ENCODE measurements at places on chromosomes 7 and 10. TPM values are rescaled to one million over a fixed set of nuclear protein-coding genes. Genes with fewer than 3 reads are reported as not detected.

SPDYE2B gene
- total RNA-seq, result not detected

MBL2 gene
- not detected for total RNA-seq

EPDR1 gene
- 2.8 TPM for total RNA-seq

DNA sequence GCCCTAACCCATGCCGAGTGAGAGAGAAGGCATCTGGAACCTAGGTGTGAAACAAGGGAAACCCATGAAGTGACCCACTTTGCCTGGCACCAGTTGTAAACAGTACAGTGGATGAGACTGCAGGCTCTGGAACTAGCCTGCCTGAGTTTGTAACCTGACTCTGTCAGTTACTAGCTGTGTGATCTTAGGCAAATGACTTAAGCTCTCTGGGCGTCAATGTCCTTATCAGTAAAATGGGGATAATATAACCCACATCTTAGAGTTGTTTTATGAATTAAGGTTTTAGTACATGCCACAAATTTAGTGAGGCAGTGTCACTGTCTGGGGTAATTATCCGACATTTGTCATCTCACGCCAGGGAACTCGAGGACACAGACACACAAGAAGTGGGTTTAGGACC is 82.9 kb upstream of the AGK start:
- DNase-seq, result no peak

- DNase-seq, result peak; percentile 6
Observed at GRCh38 chr10:132850896-132851295, 64.9 kb upstream of the NKX6-2 start.

GRCh38 chr7:80213814-80214213 is 79.2 kb downstream of the GNAI1 start:
- DNase-seq, result no peak

DNA sequence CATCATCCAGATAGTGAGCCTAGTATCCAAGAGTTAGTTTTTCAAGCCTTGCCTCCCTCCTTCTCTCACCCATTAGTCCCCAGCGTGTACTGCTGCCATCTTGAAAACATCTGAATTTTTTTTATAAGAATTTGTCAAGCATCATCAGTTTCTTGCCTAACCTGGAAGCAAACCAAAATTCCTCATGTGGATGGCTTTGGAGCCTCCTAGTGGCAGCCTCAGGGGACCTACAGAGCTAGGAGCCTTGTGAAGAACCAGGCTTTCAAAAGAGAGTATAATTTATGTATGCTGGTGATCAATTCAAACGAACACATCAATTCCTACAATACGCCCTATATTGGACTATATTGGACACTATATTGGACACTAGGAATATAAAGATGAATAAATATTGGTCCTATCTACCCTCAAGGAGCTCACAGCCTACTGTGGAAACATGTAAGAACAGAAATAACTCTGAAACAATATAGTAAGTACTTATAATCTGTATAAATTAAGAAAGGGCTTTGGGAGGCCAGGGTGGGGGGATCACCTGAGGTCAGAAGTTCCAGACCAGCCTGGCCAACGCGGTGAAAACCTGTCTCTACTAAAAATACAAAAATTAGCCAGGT is 63.4 kb downstream of the HPSE2 start:
- peak; percentile 18 for DNase-seq

Data from progenitor cell of endocrine pancreas (in vitro differentiated cells).